ENCODE measurements at places on chromosomes 6 and 20. TPM values are rescaled to one million over a fixed set of nuclear protein-coding genes. Genes with fewer than 3 reads are reported as not detected.

The CCDC28A gene
- 15.3 TPM for total RNA-seq

The CST11 gene
- total RNA-seq: not detected

The PNLDC1 gene
- not detected for total RNA-seq

The METTL24 gene
- total RNA-seq: not detected

The ANKRD66 gene
- not detected for total RNA-seq

Measured in MG63 (cell line).